ENCODE measurements at places on chromosomes 16 and 17. TPM values are rescaled to one million over a fixed set of nuclear protein-coding genes. Genes with fewer than 3 reads are reported as not detected.

Gene TMC8
- total RNA-seq: 0.60 TPM

Gene KCNJ18
- not detected for total RNA-seq

Gene BCL6B
- total RNA-seq: not detected

Gene HSF5
- total RNA-seq: not detected

Gene OTOA
- total RNA-seq: 0.25 TPM

DNA sequence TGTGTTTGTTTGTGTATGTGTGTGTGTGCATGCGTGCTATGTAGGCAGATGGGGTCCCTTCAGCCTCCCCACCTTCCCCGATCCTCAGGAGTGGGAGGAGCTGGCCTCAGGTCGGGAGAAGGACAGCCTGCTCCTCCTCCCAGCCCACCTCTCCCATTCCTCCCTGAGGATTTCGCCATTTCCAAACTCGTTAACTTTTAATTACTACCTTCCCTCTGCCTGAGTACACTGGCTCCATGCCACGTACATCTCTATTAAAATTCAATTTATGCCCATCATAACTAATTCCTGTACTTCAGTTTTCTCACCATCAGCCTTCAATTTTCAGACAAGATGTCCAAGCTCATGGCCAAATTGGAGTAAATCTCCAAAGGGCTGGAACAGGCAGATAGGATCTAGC, 148.6 kb downstream of the SDK2 start:
- no peak for DNase-seq
- H3K36me3 ChIP-seq: no peaks in the 10 kb centered on the region
- peaks cover 20% of the 10 kb centered on the region for H3K27me3 ChIP-seq
- no peak overlapping the region for H3K4me3 ChIP-seq
- H3K4me1 ChIP-seq: peaks cover 48% of the 10 kb centered on the region
- no peak overlapping the region for H3K27ac ChIP-seq

DNA sequence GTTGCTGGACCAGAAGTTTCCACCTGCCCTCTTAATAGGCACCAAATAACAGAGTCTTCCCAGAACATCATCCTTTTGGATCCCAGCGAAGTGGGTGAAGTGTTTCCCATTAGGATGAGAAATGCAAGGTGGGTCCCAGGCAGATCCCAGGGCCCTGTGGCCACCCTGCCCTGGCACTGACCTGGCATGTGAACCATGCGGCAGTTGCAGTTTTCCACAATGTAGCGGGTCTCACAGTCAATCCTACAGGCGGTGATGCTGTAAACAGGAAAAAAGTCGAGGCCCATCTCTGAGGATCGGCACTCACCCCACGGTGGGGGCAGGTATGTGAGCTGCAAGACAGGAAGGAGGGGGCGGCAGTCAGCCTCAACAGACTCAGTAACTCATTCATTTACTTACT, 36.4 kb downstream of the SPACA3 start:
- no peak overlapping the region for H3K4me3 ChIP-seq
- H3K27ac ChIP-seq: no peak overlapping the region
- peaks cover 5% of the 10 kb centered on the region for H3K27me3 ChIP-seq
- no peaks in the 10 kb centered on the region for H3K4me1 ChIP-seq
- DNase-seq: no peak

- H3K27me3 ChIP-seq: no peaks in the 10 kb centered on the region
- H3K27ac ChIP-seq: peak overlapping the region; percentile 70
- no peak for DNase-seq
These were observed 111.2 kb downstream of the ANKRD11 start for GRCh38 chr16:89378947-89379771.

DNA sequence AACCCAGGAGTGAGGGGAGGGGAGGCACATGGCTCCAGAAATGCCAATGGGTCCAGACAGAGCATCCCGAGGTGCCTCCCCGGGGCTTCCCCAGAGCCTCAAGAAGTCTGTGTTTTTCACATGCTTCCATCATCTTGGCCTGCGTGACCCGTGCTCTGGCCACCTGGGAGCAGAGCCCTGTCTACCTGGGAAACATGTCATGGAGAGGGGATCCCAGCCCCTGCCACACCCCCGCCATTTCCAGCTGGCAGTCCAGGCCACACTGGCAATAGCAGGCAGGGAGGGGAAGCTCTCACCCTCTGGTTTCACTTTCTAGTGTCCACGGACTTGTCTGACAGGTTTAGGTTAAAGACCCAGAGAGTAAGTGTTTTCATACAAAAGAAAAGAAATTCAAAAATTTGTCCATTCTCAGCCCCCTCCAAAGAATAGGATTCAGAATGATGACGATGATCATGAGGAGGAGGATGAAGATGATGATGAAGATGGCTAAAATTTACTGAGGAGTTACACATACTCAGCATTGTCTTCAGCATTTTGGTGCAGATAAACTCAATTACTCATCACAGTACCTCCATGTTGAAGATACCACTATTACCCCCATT, 9.0 kb downstream of the SMIM5 start:
- peak overlapping the region; percentile 90 for H3K27ac ChIP-seq
- H3K4me3 ChIP-seq: no peak overlapping the region
- H3K36me3 ChIP-seq: no peaks in the 10 kb centered on the region
- H3K4me1 ChIP-seq: peaks cover 40% of the 10 kb centered on the region
- H3K27me3 ChIP-seq: no peaks in the 10 kb centered on the region
- no peak for DNase-seq

DNA sequence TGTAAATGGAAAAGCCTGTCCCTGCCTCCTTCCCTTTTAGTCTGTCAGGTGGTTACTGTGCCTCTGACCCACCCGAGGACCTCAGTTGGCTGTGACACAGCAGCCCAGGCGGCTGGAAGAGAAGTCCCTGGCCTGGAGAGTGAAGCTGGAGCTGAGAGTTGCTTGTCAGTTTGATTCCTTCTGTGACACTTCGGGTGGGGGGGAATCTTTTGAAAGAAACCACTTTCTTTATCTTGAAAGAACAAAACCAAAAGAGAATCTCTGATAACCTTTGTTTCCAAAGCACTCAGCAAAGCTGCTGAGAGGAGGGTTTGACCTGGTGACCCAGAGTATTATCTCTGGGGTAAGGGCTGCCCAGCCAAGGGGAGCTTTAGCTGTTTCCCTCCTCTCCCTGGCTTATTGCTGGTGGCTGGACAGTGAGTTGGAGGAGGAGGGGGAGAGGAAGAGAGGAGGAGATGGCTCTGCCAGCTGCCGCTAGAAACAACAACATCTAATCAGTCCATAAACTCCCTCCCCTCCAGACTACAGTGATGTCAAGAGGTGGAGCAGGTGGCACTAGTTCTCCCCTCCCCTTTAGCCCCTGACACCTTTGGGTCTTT, 34.0 kb downstream of the YPEL2 start:
- no peak for DNase-seq
- H3K4me3 ChIP-seq: no peak overlapping the region
- H3K27me3 ChIP-seq: no peaks in the 10 kb centered on the region
- peaks cover 62% of the 10 kb centered on the region for H3K4me1 ChIP-seq

DNA sequence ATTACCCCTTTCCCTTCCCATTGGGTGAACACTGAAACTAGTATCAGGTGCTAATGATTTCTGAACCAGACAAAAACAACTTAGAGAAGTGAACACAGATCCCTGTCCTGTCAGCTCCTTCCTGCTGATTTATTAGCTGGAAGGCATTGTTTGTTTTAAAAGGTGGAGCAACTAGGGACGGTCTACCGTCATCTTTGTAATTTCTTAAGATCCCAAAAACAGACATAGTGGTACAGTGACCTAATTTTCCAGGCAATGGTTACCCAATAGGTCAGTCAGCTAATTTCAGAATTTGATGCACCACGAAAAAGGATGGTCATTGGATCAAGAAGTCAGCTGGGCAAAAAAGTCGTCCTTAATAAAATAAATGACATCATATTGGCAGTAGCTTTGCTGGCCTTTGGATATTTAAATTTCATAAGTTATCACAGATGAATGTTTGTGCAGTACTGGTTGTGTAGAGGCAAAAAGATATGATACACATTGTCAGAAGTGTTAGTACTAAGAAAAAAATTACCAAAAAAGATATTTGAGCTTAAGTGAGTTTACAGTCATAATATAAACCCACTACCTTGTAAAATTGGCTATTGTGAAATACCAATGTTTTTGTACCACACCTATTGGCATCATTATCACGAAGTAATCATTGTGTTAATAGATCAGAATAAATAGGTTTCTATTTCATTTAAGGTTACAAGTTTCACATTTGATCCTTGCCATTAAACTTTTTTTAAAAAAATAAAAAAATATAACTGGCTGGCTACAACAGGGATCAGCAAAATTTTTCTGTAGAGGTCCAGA, 27.2 kb upstream of the KCNJ16 start:
- H3K36me3 ChIP-seq: no peaks in the 10 kb centered on the region
- H3K4me1 ChIP-seq: peaks cover 26% of the 10 kb centered on the region
- no peak overlapping the region for H3K4me3 ChIP-seq
- DNase-seq: no peak
- H3K27me3 ChIP-seq: no peaks in the 10 kb centered on the region

DNA sequence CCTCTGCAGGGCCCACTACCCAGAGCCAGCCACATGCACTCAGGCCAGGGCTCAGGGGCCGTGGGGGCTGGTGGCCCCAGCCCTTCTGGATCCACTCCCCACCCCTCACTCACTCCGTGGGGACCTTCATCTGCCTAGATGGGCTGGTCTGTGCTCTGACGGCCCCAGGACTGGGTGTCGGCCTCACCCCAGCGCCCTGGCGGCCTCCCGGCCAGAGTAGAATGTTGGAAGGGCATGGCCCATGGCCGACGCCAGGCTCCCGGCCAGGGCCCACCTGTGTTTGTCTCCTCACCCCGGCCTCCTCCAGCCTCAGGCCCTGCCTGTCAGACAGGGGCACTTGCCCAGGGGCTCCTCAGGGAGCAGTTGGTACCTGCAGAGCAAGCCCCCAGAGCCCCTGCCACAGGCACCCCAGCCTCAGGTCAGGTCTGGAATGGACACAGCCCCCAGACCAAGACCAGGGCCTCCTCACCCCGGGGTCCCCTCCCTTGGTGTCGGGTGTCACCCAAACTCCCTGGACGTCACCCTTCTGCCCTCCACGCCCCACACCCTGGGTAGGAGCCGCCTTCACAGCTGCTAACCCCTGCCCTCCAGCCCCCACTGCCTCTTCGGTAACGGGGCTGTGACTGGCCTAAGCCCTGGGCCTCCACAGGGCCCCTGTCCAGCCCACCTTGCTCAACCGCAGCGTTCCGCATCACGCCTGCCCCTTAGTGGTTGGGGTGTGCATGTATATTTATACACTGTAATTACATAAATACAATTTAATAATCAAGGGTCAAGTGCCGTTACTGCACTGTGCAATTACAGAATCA, 3.0 kb upstream of the CDH15 start:
- peaks cover 24% of the 10 kb centered on the region for H3K27me3 ChIP-seq
- no peak overlapping the region for H3K27ac ChIP-seq
- peaks cover 19% of the 10 kb centered on the region for H3K4me1 ChIP-seq
- no peak for DNase-seq

GRCh38 chr17:82433560-82434215, 15.3 kb upstream of the OGFOD3 start:
- no peak overlapping the region for H3K4me3 ChIP-seq
- H3K4me1 ChIP-seq: no peaks in the 10 kb centered on the region
- H3K27me3 ChIP-seq: no peaks in the 10 kb centered on the region
- no peak for DNase-seq
- H3K36me3 ChIP-seq: peaks cover 7% of the 10 kb centered on the region

DNA sequence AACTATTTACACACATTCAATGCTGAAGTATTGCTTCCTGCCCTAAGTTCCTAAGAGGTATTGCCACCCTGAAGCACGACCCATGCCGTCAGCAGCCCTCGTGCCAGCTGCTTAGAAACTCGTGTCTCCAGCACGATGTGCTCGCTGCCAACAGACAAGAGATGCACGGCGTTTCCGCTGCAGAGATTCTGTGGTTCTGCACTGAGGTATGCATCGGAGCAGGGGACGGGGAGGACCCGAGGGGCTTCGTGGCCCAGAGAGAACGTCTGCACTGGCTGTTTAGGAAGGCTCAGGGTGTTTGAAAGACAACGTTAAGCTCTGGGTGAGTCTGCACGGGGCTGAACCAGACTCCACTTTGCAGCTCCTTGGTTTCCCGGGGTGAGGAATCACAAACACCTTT, 82.7 kb upstream of the CREBBP start:
- peaks cover 2% of the 10 kb centered on the region for H3K27me3 ChIP-seq
- H3K27ac ChIP-seq: no peak overlapping the region
- H3K4me3 ChIP-seq: no peak overlapping the region
- peaks cover 21% of the 10 kb centered on the region for H3K36me3 ChIP-seq

GRCh38 chr17:83041305-83041704, 38.1 kb upstream of the METRNL start:
- peaks cover 69% of the 10 kb centered on the region for H3K36me3 ChIP-seq
- no peak overlapping the region for H3K27ac ChIP-seq
- no peak for DNase-seq
- H3K4me1 ChIP-seq: no peaks in the 10 kb centered on the region

DNA sequence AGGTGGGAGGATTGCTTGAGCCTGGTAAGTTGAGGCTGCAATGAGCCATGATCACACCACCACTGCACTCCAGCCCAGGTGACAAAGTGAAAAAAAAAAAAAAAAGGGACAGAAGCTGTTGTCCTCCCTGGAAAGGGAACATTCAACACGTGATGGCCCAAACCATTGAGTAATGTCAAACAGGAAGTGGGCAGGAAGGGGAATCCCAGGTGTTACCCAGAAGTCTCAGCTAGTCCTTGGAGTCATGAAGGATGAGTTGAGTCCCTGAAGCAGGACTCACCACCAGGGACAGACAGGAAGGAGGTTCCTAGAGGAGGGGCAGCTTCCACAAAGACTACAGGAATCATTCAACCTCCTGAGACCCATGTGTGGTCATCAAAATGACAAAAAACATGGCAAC, 19.8 kb upstream of the CMIP start:
- DNase-seq: no peak
- no peak overlapping the region for H3K4me3 ChIP-seq
- no peaks in the 10 kb centered on the region for H3K4me1 ChIP-seq
- H3K27me3 ChIP-seq: no peaks in the 10 kb centered on the region
- no peaks in the 10 kb centered on the region for H3K36me3 ChIP-seq

DNA sequence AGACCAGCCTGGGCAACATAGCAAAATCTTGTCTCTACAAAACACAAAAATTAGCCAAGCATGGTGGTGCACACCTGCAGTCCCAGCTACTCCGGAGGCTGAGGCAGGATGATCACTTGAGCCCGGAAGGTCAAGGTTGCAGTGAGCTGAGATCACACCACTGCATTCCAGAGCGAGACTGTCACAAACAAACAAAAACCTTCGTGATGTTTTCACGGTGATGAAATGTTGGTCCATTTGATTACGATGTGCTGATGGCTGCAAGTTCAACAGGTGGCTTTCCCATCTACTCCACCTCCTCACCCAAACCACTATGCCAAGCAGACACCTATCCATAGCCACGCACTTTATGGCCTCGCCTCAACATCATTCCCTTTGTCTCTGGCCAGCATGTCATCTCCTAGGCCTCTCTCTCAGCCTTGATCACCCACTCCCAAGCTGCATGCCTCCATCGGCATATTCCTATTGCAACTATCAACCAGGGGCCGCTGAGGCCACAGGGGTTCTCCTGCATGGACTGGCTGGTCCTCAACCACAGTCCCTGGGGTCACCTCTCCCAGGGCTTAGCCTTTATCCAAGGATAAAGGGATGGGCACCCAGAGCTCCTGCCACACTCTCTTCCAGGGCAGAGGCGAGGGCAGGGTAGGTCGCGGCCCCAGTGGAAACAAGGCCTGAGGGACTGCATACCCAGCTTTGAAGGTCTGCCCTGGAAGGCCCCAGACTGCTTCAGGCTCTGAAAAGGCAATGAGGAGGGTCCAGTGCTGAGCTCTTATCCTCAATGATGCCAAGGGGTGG, 17.1 kb upstream of the ALOX15B start:
- peaks cover 15% of the 10 kb centered on the region for H3K4me1 ChIP-seq
- H3K4me3 ChIP-seq: no peak overlapping the region

Data from mesothelial cell of epicardium (in vitro differentiated cells).